Umbilical cord (tissue), 2 donors: ENCODE measurements at places on chromosomes 3 and 15.

DNA sequence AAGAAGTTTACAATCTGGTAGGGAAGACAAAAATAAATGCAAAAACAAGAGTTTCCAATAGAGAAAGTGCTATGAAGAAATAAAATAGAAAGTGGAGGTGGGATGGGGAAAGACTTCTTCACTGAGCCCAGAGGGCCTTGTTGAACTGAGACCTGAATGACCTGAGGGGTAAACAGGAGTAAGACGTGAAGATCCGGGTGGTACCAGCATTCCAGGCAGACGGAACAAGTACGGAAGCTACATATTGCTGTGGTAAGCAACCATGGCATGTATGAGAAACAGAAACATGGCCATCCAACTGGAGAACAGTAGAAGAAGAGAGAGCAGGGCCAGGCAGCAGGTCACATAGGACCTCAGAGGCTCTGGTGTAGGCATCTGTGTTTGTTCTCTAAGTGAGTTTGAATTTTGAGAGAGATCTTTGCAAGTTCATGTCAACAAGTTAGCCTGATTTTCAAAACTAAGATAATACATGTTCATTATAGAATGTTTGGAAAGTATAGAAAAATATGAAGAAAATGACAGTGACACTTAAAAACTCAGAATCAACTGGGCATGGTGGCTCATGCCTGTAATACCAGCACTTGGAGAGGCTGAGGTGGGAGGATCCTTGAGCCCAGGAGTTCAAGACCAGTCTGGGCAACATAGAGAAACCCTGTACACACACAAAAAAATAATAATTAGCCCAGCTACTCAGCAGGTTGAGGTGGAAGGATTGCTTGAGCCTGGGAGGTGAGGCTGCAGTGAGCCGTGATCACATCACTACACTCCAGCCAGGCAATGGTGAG, 64.3 kb downstream of the SLC49A4 start:
- DNase-seq = no peak

- DNase-seq = peak; percentile 28
Measured at GRCh38 chr3:42683875-42684598, 1.3 kb upstream of the KLHL40 start.

DNA sequence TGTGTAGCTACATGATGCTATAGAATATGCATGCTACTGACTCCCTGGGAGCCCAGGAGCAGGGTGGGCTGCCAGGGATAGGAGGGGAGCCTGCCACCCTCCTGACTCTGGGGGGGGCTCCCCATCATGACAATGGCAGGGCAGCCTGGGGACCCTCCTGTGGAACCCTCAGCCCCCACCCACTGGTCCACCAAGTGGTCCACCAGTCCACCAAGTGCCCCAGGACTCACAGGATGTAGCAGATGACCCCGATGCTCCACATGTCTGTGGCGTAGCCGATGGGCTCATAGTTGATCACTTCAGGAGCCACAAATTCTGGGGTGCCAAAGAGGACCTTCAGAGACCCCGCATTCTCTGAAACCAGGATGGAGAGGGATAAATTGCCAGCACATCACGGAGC, 53.0 kb upstream of the HACD2 start:
- DNase-seq = no peak

GRCh38 chr3:73478858-73479257, 145.9 kb downstream of the PDZRN3 start:
- DNase-seq = peak; percentile 53

GRCh38 chr15:99006904-99007495, 592 bp downstream of the PGPEP1L start:
- no peak for DNase-seq

- no peak for DNase-seq
Measured at GRCh38 chr3:41629072-41629471, 332.8 kb downstream of the ULK4 start.

DNA sequence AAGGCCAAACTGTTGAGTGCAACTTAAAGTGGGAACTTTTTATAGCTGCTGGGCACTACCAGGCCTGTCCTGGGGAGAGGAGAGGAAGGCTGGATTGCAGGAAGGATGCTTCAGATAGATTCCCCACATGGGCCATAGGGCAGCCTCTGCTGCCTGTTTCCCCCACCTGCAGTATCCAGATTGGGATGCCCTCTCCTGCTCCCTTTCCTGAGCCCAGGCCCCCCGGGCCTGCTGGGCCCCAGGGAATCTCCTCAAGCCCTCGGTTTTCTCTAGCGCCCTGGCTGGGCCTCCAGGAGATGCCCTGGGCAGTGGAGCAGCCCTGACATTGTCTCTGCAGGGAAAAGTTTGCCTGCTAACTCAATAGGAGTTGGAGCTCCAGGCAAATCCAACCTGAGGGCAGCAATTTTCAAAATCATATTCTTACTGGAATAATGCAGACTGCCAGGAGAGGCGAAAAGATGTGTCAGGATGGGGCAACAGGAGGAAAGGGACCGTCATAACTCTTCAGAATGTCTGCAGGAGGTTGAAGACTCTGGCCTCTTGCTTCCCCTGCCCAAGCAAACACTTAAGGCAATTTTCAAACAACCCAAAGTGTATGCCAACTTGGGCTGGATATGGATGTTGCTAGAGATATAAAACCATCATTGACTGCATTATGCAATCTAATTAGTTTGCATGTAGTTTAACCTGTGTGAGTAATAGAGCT, 4.4 kb downstream of the NR2F2 start:
- DNase-seq = no peak

GRCh38 chr3:119598410-119599098, 869 bp downstream of the PLA1A start:
- no peak for DNase-seq

DNA sequence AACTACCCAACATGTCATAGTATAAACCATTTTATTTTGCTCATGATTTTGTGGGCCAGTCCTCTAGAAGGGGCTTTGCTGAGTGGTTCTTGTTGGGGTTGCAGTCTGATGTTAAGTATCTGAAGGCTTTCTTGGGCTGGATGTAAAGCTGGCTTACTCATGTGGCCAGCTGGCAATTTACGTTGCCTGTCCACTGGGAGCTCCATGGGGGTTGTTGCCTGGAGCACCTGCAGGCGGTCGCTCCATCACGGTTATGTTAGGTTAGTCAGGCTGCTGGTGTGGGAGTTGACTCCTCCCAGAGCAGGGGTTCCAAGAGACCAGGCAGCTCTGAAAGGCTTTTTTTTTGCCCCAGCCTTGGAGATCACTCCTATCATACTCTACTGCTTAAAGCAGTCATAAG, 98.1 kb downstream of the NR1D2 start:
- DNase-seq = no peak

GRCh38 chr15:78651930-78652615, 11.1 kb upstream of the CHRNB4 start:
- DNase-seq = no peak
